Sigmoid colon (tissue), 7 donors: ENCODE measurements at places on chromosomes 2 and 18. TPM values are rescaled to one million over a fixed set of nuclear protein-coding genes. Genes with fewer than 3 reads are reported as not detected.

LDLRAD4 gene
- 1.2 TPM for polyA plus RNA-seq

GPR39 gene
- 7.7 TPM for polyA plus RNA-seq

KCNIP3 gene
- 1.8 TPM for polyA plus RNA-seq

DNA sequence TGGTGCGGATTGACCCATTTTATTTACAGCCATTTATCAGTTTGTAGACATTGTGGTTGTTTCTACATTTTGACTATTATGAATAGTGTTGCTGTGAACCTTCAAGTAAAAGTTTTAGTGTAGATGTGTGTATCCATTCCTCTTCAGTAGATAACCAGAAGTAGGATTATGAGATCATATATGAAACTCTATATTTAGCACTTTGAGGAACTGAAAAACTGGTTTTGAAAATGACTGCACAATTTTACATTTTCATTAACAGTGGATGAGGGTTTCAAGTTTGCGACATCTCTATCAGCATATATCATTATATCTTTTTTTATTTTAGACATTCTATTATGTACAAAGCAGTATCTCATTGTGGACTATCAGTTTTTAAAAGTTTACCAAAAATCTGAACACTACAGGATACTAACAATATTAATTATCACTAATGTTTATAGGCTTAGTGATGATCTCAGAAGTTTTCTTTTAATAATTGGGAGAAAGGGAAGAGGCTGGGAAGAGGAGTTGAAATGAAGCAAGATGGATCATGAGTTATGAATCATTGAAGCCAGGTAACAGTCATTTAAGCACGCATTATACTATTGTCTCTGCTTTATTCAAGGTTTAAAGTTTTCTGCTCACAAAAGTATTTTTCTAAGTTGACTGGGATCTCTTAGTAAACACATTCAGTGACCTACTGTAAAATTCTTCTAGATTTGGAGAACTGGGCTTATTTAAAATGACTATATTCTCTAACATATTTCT, 329.0 kb upstream of the LRATD1 start:
- no peaks in the 10 kb centered on the region for H3K27me3 ChIP-seq
- no peak overlapping the region for H3K27ac ChIP-seq
- DNase-seq = no peak
- no peaks in the 10 kb centered on the region for H3K4me1 ChIP-seq
- H3K4me3 ChIP-seq = no peak overlapping the region

DNA sequence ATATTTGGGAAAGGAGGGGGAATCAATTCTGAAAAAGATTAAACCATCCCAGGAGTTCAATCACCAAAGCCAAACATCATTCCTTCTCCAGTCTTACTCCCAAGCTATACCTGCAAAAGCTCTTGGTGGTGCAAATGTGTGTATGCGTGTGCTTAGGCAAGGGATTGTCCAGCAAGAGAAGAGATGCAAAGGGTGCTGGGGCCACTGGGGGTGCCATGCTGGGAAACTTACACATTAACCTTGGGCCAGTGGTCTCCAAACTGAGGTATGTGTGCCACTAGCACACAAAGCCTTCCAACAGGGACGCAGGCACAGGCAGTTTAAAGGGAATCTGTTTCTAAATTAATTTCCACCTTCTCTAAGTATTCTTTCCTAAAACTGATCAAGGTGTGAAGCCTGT, 307.9 kb downstream of the NBAS start:
- no peak for DNase-seq
- H3K4me3 ChIP-seq = no peak overlapping the region
- H3K27me3 ChIP-seq = no peaks in the 10 kb centered on the region
- H3K36me3 ChIP-seq = no peaks in the 10 kb centered on the region

DNA sequence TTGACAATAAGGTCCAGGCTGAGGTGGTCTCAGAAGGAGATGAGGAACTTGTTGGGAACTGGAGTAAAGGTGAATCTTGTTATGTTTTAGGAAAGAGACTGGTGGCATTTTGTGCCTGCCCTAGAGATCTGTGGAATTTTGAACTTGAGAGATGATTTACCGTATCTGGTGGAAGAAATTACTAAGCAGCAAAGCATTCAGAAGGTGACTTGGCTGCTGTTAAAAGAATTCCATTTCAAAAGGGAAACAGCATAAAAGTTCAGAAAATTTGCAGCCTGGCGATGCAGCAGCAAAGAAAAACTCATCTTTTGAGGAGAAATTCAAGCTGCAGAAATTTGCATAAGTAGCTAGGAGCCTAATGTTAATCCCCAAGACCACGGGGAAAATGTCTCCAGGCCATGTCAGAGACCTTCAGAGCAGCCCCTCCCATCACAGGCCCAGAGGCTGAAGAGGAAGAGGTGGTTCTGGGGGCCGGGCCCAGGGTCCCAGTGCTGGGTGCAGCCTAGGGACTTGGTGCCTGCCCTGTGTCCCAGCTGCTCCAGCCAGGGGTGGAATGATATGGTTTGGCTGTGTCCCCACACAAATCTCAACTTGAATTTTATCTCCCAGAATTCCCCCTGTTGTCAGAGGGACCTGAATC, 73.5 kb downstream of the FIGN start:
- H3K4me1 ChIP-seq = peaks cover 17% of the 10 kb centered on the region
- H3K36me3 ChIP-seq = no peaks in the 10 kb centered on the region
- DNase-seq = no peak
- H3K27me3 ChIP-seq = no peaks in the 10 kb centered on the region

- H3K4me3 ChIP-seq = no peak overlapping the region
- H3K27me3 ChIP-seq = no peaks in the 10 kb centered on the region
- no peak overlapping the region for H3K27ac ChIP-seq
- no peak for DNase-seq
Measured at GRCh38 chr2:117342415-117342814, 472.1 kb upstream of the DDX18 start.

DNA sequence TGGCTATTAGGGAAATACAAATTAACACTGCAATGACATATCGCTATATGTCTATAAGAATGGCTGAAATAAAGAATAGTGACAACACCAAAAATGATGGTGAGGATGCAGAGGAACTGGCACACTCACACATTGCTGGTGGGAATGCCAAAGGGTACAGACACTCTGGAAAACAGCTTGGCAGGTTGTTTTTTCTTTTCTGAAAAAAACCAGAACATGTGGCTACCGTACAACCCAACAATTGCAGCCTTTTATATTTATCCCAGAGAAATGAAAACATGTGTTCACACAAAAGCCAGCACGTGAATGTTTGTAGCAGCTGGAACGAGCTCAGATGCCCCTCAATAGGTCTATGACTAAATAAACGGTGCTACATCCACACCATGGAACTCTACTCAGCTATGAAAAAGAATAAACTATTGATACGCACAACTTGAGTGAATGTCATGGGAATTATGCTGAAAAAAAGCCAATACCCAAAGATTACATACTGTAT, 45.9 kb downstream of the KCNE4 start:
- no peaks in the 10 kb centered on the region for H3K27me3 ChIP-seq
- DNase-seq = no peak
- no peak overlapping the region for H3K4me3 ChIP-seq
- no peaks in the 10 kb centered on the region for H3K36me3 ChIP-seq
- peaks cover 68% of the 10 kb centered on the region for H3K4me1 ChIP-seq

DNA sequence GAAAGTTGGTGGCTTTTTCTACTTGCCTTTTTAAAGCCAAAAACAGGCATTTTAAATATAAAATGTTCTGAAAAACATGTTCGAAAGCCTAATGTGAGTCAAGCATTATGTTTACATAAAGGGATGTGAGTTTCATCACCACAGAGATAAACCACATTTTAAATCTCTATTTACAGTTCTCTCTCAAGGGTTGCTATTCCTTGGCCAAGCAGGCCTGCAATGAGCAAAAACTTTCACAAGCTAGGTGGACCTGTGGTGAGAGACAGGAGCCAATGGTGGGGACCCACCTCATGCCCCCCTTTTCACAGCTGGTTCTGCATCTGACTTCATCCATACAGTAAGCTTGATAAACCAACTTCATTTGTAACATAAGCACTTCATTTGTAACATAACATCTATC, 65.1 kb downstream of the CUL3 start:
- H3K4me3 ChIP-seq = no peak overlapping the region
- H3K4me1 ChIP-seq = peaks cover 40% of the 10 kb centered on the region
- no peaks in the 10 kb centered on the region for H3K36me3 ChIP-seq
- no peak for DNase-seq

- H3K27me3 ChIP-seq = no peaks in the 10 kb centered on the region
- DNase-seq = peak; percentile 86
- no peaks in the 10 kb centered on the region for H3K36me3 ChIP-seq
- H3K27ac ChIP-seq = peak within 1 kb of the TSS; percentile 92
Measured at GRCh38 chr2:118013724-118014491, at the start of gene CCDC93. CCDC93 (minus strand) TSS chr2:118014070; CDS start chr2:118013995, 75 bp downstream.

DNA sequence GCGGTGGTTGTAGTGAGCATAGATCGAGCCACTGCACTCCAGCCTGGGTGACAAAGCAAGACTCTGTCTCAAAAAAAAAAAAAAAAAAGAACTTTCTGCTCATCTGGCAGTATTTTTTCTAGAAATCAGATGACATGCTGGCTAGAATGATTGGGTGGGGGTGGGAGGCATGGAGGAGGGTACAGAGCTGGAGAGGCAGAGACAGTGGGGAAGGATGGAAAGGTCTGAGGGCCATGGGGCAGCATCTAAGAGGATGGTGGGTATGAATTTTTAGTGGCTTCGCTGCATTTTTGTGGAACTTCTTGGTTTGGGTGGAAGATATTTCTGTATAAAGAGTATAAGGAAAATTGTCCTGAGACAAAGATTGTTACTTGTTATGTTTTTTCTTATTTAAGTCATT, 23.3 kb downstream of the ARMC9 start:
- H3K4me1 ChIP-seq = peaks cover 46% of the 10 kb centered on the region
- no peak overlapping the region for H3K4me3 ChIP-seq
- no peaks in the 10 kb centered on the region for H3K27me3 ChIP-seq
- DNase-seq = peak; percentile 18
- H3K27ac ChIP-seq = peak overlapping the region; percentile 83

GRCh38 chr18:77666613-77667012, 417.0 kb downstream of the GALR1 start:
- no peaks in the 10 kb centered on the region for H3K4me1 ChIP-seq
- H3K27me3 ChIP-seq = no peaks in the 10 kb centered on the region
- no peaks in the 10 kb centered on the region for H3K36me3 ChIP-seq

- no peaks in the 10 kb centered on the region for H3K36me3 ChIP-seq
- H3K27me3 ChIP-seq = no peaks in the 10 kb centered on the region
- peak; percentile 56 for DNase-seq
- no peak overlapping the region for H3K27ac ChIP-seq
- no peak overlapping the region for H3K4me3 ChIP-seq
- no peaks in the 10 kb centered on the region for H3K4me1 ChIP-seq
Measured at GRCh38 chr18:79478484-79479115, 82.9 kb downstream of the NFATC1 start.

- no peaks in the 10 kb centered on the region for H3K36me3 ChIP-seq
- H3K27ac ChIP-seq = no peak overlapping the region
- DNase-seq = peak; percentile 69
- H3K4me3 ChIP-seq = no peak overlapping the region
Measured at GRCh38 chr2:179444056-179444455, 179.4 kb upstream of the SESTD1 start.
